T-helper 17 cell (primary cell): ENCODE measurements at places on chromosomes 11 and 22. TPM values are rescaled to one million over a fixed set of nuclear protein-coding genes. Genes with fewer than 3 reads are reported as not detected.

The ALX4 gene
- total RNA-seq, result not detected

GRCh38 chr11:112172362-112172994 lies 2.8 kb upstream of the BCO2 start:
- no peak for DNase-seq

- DNase-seq, result no peak
Observed at GRCh38 chr11:11569936-11570491, 51.8 kb downstream of the GALNT18 start.

GRCh38 chr11:126480410-126481302 lies 125.2 kb downstream of the ST3GAL4 start:
- peak; percentile 52 for DNase-seq

GRCh38 chr11:7449211-7449840 lies 36.0 kb upstream of the OLFML1 start:
- DNase-seq, result no peak

DNA sequence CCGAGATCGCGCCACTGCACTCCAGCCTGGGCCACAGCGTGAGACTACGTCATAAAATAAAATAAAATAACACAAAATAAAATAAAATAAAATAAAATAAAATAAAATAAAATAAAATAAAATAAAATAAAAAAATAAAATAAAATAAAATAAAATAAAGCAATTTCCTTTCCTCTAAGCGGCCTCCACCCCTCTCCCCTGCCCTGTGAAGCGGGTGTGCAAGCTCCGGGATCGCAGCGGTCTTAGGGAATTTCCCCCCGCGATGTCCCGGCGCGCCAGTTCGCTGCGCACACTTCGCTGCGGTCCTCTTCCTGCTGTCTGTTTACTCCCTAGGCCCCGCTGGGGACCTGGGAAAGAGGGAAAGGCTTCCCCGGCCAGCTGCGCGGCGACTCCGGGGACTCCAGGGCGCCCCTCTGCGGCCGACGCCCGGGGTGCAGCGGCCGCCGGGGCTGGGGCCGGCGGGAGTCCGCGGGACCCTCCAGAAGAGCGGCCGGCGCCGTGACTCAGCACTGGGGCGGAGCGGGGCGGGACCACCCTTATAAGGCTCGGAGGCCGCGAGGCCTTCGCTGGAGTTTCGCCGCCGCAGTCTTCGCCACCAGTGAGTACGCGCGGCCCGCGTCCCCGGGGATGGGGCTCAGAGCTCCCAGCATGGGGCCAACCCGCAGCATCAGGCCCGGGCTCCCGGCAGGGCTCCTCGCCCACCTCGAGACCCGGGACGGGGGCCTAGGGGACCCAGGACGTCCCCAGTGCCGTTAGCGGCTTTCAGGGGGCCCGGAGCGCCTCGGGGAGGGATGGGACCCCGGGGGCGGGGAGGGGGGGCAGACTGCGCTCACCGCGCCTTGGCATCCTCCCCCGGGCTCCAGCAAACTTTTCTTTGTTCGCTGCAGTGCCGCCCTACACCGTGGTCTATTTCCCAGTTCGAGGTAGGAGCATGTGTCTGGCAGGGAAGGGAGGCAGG lies at the start of gene GSTP1:
Gene GSTP1, plus strand, starts transcription at position 566 of the 958 bp plus-strand sequence. Its CDS starts 32 bp downstream, at position 598.
- DNase-seq, result peak; percentile 67

The MAJIN gene
- total RNA-seq, result not detected

The GAL3ST1 gene
- total RNA-seq, result not detected

- no peak for DNase-seq
Observed at GRCh38 chr22:40654522-40655167, 18.1 kb upstream of the MRTFA start.

DNA sequence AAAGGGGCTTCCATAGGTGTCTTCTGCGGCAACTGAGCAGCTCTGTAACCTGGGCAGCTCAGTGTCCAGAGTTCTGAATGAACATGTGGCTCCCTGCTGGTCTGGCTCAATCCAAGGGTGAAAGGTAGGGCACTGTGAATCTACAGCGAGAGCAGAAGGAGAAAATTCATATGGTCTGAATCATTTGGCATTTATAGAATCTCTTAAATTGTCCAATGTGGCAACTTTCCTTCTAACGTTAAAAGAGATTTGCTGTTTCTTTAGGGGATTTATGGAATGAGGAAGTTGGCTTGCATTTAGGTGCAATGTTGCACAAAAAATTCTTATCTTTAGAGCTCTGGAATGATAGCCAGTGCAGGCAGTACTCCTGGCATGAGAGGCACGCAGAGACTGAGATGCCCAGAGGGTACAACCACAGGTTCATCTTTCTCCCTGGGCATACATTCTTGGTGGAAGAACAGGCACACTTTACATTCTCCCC lies 17.0 kb downstream of the ATXN10 start:
- DNase-seq, result no peak

DNA sequence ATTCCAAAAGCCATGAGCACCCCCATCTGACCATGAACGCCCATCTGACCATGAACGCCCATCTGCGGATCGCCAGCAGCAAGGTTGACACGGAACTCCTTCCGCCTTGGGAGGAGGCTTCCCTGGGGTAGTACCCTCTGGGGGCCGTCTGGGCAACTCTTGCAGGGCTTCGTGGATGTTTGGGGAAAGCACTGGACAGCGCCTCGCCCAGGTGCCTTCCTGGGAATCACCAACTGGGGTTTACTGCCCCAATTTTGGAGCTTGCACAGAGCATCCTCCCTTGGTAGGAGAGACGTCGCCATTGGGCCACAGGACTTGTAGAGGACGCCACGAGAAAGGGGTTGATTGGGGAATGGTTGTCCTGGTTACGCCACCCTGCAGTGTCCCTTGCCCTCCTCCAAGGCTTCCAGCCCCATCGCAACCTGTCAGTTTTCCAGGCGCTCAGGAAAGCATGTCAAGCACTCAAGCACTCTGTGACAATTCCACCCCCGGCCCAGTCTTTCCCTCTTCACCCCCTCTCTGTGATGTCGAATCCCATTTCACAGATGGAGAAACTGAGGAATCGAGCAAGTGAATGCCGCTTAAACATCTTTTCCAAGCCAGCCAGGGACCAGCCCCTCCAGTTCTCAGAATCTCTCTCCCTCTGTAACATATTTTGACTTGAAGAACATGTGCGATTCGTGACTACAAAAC lies 914 bp upstream of the PRDM11 start:
- no peak for DNase-seq

- no peak for DNase-seq
Observed at GRCh38 chr11:27839226-27839913, 139.1 kb upstream of the BDNF start.

The TRIM6 gene
- not detected for total RNA-seq

The APOA5 gene
- not detected for total RNA-seq
